T-helper 1 cell treated with Interleukin-12 subunit alpha and Interleukin-12 subunit beta and Interleukin-4 antibody, amounts not matched to agents 30 ng/mL and 1 ng/mL, for 36 hours (primary cell): ENCODE measurements at places on chromosomes 2 and 18. TPM values are rescaled to one million over a fixed set of nuclear protein-coding genes. Genes with fewer than 3 reads are reported as not detected.

The SMYD1 gene
- not detected in 2 replicates for total RNA-seq

The MARCO gene
- not detected in 2 replicates for total RNA-seq

The ALPG gene
- not detected in 2 replicates for total RNA-seq

The ZAP70 gene
- 346 and 364 TPM in 2 replicates for total RNA-seq

The UGT1A6 gene
- total RNA-seq: not detected in 2 replicates

The ERCC3 gene
- total RNA-seq: 58.1 and 58.8 TPM in 2 replicates

The MC2R gene
- total RNA-seq: not detected in 2 replicates

The EFHD1 gene
- total RNA-seq: 0.86 and 1.3 TPM in 2 replicates

The GKN1 gene
- not detected in 2 replicates for total RNA-seq

The MAPK4 gene
- total RNA-seq: not detected in 2 replicates

The SLC9A2 gene
- not detected in 2 replicates for total RNA-seq

The MOGAT1 gene
- total RNA-seq: not detected in 2 replicates
